Pulmonary artery endothelial cell (primary cell): ENCODE measurements at places on chromosomes 7 and 10. TPM values are rescaled to one million over a fixed set of nuclear protein-coding genes. Genes with fewer than 3 reads are reported as not detected.

DNA sequence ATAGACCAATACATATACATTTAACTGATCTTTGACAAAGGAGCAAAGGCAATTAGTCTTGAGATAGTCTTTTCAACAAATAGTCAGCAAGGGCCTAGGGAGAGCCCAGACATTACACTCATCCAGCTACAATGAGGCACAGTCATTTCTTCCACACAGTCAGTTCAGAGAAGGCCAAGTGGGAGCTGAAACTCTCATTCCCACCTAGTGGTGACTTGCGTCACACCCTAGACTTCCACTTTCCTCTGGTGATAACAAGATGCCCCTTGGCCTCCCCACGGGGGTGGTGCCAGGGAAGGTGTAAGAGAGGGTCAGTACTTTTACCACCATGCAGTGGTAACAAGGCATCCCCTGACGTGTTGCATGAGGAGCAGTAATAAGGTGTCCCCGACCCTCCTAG lies 8.0 kb downstream of the FRMPD2 start:
- DNase-seq = no peak

GRCh38 chr7:3197567-3198213 lies 103.4 kb upstream of the SDK1 start:
- no peak for DNase-seq

GRCh38 chr10:70761727-70762350 lies 23.3 kb downstream of the TBATA start:
- DNase-seq = no peak

- peak; percentile 13 for DNase-seq
Observed at GRCh38 chr7:17654940-17655339, 285.4 kb downstream of the SNX13 start.

GRCh38 chr10:132168571-132169030 lies 18.1 kb upstream of the DPYSL4 start:
- DNase-seq = no peak

Gene CUL1
- 56.3 and 58.8 TPM in 2 replicates for total RNA-seq

Gene CARD11
- total RNA-seq = 18.4 and 18.5 TPM in 2 replicates

Gene SLC13A1
- not detected in 2 replicates for total RNA-seq

Gene GJC3
- not detected in 2 replicates for total RNA-seq
